ENCODE measurements at places on chromosomes 7 and 10.

DNA sequence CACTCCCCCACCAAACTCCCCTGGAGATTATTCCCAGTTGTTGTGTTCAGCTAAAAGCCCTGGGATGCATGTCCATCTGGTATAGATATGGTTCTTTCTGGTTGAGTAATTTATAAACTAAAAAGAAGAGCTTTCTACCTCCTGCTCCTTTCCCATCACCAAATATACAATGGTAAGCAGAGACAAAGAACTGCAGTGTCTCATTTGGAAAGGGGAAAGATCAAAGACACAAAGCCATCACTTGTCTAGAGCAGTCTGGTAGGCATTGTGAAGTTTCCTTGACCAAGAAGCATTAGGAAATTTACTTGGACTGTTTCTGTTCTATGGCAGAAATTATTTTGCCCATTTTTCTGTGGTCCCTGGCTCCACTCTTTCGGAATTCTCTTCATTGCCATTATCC lies 24.9 kb upstream of the PANK1 start:
- DNase-seq, result no peak

DNA sequence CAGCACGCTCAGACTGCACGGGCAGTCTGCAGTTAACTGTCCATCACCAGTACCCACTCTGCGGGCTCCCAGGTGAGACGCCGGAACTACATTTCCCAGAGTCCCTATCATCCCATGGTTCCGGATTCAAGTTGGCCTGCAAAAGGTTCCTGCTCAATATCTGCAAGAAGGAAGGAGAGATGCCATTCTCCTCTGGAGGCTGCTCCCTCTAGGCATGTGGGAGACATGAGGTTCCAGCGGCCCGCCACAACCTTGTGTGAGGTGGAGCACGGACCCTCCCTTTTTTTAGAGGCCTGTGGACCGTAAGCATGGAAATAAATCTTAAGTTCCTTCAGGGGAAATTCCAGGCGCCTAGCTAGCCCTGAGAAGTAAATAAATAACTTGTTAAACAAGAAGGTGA lies 29.7 kb downstream of the NUP42 start:
- no peak for DNase-seq

- DNase-seq, result no peak
Measured at GRCh38 chr10:44986670-44987069, 8.1 kb upstream of the DEPP1 start.

- DNase-seq, result no peak
Measured at GRCh38 chr10:49446031-49446430, 50.1 kb upstream of the DRGX start.

DNA sequence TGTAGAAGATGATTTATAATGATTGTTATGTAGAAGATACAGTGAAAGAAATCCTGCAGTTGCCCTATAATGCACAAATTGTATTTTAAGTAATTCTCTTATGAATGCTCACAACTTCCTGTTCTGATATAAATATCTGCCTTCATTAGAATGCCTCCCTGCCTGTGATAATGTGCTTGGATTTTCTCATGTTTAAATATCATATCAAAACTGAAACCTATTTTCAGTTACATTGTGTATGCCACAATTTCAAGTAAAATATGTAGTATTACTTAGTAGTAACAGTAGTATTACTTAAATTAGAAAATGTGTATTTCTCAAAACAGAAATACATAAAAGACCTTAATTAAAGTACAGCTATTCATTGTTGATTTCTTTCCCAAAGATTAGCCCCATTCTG lies 41.1 kb upstream of the TFEC start:
- no peak for DNase-seq

DNA sequence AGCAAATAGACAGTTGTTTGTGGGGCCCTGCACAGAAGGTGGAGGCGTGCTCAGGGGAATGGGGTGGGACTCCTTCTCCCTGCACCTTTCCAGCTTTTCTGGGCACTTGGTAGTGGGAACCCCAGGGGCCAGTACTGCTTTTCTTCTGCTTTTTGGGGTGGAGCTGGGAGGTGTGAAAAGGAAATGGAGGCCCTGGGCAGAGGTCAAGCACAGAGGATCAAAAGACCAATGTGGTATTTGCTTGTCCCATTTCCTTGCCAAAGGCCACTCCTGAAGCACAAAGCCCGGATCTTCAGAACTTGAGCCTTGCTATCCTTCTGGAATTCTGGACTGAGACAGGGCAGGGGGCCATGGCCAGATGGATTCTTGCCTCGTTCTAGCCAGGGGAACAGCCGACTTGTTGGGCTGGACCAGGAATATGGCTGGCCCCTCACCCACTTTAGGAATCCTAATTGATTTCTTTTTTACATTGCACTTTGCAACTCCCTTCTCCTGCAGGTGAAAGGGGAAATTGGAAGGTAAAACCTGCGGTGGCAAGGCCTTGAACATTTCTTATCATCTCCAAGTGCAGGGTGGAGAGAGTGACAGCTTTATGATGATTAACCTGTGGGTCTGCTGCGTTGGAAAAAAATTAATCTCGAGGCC lies 26.5 kb downstream of the ADRA2A start:
- no peak for DNase-seq

GRCh38 chr10:94286901-94287300 lies 75.8 kb downstream of the NOC3L start:
- no peak for DNase-seq

GRCh38 chr10:61758433-61758832 lies 95.7 kb downstream of the CABCOCO1 start:
- no peak for DNase-seq

DNA sequence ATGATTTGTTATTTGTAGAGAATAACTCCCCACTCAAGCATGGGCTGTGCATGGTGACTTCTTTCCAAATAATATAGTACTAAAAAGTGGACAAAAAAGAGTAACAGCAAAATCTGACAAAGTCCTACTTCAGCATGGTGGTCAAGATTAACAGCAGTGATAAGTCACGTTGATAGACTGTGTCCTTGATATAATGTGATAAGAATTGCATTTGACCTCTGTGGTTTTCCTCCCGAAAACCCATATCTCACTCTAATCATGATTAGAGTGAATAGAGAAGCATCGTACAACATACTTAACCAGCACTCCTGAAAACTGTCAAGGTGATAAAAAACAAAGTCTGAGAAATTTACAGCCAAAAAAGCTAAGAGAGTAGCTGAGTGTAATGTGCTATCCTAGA lies 42.4 kb downstream of the REEP3 start:
- DNase-seq, result no peak

GRCh38 chr7:29565982-29566746 lies 2.5 kb downstream of the PRR15 start:
- no peak for DNase-seq

- DNase-seq, result peak; percentile 59
Measured at GRCh38 chr10:84540617-84541288, 212.4 kb downstream of the CCSER2 start.

DNA sequence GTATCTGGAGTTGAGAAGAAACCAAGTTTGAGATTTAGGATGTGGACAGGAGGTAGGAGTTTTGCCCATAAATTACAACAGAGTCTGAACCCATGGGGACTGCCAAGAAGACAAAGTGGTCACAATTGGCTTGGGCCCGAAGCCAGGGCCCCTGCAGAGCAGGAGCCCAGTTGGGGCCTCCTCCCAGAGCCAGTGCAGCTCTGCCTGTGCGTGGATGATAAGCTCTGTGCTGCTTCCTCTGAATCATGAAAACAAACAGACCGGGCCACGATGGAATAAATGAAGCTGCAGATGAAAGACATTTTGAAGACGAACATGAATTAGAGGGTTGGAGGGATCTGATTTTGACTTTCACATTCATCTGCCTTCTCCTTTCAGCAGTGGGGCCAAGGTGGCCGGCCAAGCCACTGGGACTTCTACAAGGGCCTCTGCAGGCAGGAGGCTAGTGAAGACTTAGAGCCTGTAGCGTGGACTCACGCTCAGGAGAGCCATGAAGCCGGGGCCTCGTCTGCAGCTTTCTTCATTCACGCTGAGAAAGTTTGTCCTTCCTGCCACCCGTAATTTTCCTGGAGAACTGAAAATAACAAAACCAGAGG lies 156.8 kb upstream of the LYZL1 start:
- DNase-seq, result no peak

GRCh38 chr7:141956084-141956483 lies 9.3 kb upstream of the CLEC5A start:
- DNase-seq, result no peak

DNA sequence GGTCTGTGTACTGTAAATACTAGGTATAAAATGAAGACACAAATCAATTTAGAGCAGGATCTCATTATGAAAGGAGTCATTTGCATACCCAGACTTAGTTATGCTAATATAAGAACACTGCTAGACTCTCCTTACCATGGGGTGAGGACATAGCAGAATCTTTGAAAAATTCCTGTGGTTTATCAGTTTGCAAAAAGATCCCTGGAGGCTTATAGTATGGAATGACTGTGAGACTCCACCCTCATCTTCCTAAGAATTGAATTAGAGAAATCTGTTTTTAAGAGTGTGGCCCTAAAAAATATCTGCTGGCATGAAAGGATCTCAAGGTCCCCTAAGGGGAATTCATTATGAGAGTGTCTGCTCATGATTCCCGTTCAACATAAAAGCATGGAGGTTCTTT lies 63.2 kb downstream of the WNT2 start:
- DNase-seq, result no peak

DNA sequence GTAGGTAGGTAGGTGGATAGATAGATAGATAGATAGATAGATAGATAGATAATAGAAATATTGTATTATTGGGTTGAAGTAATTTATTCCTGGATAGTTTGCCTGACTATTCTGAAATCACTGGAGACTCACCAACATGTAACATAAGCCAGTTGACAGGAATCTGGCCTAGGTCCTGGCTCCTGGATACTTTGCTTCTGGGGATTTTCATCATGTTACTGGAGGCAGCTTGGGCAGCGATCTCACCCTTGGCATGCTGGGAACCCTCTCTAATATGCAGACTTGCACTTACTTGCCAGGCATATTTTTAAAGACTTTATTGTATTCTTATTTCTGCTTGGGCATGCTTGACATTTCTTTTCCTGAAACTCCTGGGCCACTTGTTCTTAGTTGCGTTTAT lies 709.1 kb upstream of the FZD8 start:
- no peak for DNase-seq

DNA sequence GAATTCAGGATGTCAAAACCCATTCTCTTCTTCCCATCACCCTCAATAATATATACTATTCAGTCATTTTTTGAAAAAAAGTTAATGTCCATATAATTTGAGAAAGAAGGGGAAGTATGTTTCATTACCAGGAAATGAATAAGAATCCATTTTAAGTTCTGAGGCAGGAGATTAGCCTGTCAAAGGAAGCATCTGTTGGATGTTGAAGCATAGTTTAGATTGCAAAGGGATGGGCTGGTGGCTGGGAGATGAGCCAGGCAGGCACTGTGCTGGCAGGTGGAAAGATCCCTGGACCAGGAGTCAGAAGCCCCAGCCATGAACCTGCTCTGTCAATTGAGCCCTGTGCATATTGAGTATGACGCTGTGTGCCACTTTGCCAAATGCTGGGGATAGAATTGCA lies 48.4 kb upstream of the CRTAC1 start:
- DNase-seq, result no peak

DNA sequence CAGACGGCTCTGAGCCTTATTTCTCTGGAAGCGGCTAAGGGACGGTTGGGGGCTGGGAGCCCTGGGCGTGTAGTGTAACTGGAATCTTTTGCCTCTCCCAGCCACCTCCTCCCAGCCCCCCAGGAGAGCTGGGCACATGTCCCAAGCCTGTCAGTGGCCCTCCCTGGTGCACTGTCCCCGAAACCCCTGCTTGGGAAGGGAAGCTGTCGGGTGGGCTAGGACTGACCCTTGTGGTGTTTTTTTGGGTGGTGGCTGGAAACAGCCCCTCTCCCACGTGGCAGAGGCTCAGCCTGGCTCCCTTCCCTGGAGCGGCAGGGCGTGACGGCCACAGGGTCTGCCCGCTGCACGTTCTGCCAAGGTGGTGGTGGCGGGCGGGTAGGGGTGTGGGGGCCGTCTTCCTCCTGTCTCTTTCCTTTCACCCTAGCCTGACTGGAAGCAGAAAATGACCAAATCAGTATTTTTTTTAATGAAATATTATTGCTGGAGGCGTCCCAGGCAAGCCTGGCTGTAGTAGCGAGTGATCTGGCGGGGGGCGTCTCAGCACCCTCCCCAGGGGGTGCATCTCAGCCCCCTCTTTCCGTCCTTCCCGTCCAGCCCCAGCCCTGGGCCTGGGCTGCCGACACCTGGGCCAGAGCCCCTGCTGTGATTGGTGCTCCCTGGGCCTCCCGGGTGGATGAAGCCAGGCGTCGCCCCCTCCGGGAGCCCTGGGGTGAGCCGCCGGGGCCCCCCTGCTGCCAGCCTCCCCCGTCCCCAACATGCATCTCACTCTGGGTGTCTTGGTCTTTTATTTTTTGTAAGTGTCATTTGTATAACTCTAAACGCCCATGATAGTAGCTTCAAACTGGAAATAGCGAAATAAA lies 175.5 kb downstream of the RNF216 start:
- no peak for DNase-seq

GRCh38 chr7:151706277-151707104 lies 170.4 kb downstream of the PRKAG2 start:
- DNase-seq, result no peak

DNA sequence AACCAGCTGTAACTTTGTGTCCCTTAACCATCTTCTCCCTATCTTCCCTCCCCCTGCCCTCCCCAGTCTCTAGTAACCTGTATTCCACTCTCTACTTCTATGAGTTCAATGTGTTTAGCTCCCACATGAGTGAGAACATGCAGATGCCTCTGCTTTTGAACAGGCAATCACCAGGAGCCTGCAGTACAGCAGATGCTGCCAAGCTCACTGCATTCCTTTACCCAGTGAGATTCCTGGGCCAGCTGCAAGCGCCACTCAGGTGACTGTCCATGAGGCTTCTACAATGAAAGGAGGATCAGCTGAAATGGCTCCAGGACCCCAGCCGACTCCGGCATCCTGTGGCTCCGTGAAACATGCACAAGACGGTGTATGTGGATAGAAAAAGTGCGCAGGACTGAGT lies 15.7 kb downstream of the GRID1 start:
- no peak for DNase-seq

- DNase-seq, result no peak
Measured at GRCh38 chr7:27842094-27842692, 102.2 kb downstream of the TAX1BP1 start.

GRCh38 chr7:3157566-3158287 lies 114.1 kb upstream of the CARD11 start:
- no peak for DNase-seq

DNA sequence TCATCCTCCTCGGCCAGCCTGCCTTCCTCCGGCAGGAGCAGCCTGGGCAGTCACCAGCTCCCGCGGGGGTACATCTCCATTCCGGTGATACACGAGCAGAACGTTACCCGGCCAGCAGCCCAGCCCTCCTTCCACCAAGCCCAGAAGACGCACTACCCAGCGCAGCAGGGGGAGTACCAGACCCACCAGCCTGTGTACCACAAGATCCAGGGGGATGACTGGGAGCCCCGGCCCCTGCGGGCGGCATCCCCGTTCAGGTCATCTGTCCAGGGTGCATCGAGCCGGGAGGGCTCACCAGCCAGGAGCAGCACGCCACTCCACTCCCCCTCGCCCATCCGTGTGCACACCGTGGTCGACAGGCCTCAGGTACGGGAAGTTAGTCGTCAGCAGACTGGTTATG lies 21.1 kb downstream of the BAG3 start:
- DNase-seq, result no peak

All from stimulated activated CD4-positive, alpha-beta T cell treated with anti-CD3 and anti-CD28 coated beads, Interleukin-1b, Interleukin-23, amount 100 ng/mL, for 4 hours (primary cell).